T-helper 2 cell (primary cell): ENCODE measurements at places on chromosomes 16 and 17.

DNA sequence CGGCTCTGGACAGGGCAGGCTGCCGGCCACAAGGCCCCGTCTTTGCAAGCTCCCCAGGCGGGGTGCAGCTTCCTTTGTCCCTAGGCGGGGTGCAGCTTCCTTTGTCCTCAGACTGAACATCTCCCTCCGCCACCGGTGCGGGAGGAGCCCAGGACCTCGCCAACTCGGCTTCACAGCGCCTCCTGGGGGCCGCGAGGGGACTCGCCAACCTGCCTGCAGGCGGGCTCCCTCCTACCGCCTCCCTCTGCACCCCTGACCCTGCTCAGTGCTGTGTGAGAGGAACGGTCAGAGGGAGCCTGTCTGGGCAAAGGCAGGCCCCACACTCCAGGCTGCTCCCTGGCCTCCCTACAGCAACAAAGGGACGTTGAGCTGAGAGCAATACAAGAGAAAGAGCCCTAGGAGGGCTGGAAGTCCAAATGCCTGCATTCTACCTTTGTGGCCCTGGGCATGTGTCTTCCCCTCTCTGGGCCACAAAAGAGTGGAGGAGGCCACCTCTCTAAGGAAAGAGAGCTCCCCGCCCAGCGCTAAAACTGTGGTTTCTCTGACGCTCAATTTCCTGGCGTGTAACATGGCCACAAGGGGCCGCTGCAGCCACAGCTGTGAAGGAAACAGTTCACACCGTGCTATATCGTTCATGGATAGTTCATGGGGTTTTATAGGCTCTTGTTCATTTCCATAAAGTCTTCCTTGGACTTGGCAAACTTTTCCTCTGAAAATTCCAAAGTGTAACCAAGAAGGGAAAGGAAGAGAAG, 20.9 kb upstream of the KRT19 start:
- peak; percentile 85 for DNase-seq

DNA sequence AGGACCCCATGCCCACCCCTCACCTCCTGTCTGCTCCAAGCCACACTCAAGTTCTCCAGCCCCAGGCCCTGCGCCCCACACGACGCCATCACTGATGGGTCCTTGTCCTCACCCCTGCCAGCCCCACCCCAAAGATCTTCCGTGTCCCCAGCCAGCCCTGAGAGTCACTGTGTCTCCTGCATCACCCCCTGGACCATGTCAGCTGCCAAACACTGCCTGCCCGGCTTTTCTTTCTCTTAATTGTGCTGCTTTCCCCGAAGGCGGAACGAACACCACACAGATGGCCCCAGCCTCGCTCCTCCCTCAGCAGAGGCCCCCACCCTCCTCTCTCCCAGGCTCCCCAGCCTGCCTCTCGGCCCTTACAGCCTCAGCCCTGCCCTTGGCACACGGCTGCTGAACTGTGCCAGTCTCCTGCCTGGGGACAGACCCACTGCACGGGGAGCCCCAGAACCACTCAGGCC, 4.8 kb upstream of the GAA start:
- DNase-seq: no peak

DNA sequence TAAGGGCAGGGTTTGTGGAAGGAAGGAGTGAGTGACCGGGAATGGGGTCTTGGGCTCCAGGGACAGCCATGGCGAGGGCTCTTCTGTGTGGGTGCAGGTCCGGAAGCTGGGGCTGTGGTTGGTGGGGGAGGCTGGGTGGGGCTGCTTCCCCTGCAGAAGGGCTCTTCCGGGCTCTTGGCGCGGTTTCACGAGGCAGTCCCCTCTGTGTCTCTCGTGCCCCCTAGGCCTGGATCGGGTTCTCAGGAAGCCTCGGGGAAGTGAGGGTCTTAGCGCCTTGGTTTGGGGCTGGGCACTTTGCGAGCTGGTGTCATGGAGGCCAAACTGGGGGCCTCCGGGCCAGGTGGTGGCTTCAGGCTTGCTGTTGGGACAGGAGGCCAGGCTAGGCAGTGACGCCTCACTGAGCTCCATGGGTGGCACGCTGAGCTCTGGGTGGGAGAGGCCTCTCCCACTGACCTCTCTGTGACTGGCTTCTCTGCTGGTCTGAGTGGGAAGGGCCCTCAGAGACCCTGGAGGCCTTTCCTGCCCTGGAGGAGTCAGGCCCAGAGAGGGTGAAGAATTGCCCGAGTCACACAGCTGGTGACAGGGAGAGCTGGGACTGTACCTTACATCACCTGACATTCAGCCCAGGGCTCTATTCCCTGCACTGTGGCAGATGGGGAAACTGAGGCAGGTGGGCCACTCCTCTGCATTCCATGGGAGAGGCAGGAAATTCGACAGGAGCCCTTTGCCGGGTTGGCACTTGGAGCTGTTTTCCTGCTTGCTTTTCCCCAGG, 8.2 kb downstream of the ADCY7 start:
- DNase-seq: peak; percentile 19

DNA sequence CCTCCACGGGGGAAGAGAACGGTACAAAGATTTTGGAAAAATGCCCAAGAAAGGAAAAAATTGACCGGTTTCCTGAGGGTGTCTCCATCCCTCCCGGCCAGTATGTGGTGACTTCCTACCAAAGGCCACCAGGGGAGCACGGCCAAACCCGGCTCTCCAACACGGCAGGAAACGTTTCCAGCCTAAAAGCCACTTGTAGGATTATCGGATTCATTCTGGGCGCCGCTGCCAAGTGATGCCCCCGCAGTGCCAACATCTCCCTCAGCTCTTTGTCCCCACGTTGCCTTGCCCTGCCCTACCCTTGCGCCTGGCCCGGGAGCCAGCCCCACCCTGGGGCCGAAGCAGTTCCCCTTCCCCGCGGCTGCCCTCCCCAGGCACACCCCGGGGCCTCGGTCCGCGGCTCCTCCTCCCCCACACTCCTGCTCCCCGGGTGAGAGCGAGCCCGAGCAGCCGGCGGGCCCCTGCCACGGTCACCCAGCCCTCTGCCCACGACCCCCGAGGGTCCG, 688 bp downstream of the CRK start:
- no peak for DNase-seq

DNA sequence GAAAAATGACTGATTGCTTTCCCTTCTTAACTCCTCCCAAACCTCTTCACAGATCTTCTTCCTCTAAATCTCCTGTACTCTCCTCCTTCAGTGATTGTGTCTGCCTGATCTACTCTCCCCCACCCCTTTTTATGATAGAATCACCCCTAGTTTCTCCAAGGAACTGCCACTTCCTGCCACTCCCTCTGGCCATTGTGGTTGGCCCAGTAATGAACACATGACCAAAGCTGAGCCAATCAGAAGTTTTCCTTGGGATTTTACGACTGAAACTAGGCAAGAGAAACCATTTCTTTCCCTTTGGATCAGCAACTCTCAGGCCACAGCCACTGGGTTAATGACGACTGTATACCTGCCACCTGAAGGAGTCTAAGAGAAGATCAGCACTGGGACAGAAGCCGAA, 15.9 kb downstream of the IRX3 start:
- no peak for DNase-seq

- DNase-seq: no peak
Observed at GRCh38 chr17:34151102-34151501, 104.0 kb upstream of the CCL2 start.

DNA sequence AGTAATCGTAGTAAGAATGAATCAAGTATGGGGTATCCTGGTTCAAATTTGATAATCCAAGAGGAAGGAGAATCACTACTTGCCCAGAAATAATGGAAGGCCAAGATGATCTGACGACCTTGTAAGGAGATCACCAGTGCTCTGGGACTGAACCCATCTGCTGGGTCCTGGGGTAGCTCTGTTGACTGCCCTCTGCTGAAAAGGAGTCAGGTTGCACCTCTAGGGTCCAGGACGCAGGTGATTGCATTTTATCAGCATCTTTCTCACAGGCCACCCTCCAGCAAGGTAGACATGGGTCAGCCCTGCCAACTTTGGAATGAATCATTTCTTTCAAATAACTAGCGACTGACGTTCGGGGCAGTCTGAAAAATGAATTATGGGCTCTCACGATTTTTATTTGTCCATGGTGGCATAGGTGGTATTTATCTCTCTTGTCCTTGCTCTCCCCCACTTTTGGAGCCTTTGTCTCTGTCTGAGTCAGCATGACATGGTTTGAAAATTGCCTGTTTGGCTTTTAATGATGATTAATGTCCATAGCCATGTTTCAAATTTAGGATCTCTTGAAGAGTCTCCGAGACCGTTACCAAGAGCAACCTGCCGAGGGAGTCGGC, 163.7 kb downstream of the MSI2 start:
- DNase-seq: no peak

- DNase-seq: no peak
Observed at GRCh38 chr17:39016193-39017153, 49.3 kb upstream of the FBXO47 start.

DNA sequence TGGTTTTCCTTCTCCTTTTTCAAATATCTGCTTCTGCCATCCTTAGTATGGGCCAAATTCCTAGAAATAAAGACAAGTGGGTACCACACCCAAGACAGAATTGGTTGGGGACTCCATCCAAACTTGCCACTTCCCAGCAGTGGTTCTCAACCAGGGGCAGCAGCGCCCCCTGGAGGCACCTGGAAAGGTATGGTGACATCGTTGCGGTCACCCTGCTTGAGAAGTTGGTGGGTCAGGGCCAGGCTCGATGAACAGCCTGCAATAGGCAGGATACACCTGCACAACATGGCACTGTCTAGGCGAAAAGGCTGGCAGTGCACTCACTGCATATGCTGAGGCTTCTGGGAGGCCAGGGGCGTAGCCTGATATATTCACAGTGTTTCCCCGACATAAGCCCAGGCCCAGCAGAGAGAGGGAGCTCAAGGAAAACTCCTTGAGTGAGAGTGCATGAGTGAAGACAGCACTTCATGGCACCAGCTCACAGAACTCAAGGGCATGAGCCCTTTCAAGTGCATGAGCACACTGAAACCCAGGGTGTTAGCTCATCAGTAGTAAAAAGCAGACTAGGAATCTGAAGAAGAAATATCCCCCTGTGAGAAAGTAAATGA, 57.7 kb downstream of the CMC2 start:
- peak; percentile 40 for DNase-seq

- DNase-seq: no peak
Observed at GRCh38 chr17:49457564-49458535, 37.2 kb upstream of the NGFR start.

DNA sequence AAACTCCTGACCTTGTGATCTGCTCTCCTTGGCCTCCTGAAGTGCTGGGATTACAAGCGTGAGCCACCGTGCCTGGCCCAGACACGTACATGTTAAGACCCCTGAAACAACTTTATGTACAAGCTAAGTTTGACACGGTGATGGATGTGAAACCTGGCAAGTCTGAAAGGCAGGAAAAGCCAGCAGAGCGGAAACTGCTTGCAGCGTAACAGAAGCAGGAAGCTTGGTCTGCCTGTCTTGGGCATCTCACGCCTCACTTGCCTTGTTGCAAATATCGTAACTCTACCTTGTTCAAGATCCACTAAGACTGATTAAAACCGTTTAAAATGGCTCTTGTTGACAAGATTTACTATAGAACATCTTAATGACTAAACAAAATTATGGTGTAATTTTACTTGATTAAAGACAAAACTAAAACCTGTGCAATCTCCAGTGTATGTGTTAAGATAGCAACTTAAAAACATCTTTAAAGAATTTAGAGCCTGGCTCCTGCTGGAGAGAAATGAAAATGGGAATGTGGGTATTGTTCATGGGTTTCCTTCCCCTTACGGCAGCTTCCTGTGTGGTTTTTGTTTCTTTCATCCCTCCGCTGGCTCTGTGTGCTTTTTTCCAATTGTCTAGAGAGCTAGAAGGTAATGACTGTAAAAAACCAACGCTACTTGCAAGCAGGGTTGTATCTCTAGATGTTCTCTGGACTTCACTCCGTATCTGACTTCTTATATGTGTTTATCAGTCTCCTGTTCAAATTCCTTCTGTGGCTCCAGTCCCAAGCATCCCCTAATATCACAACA, 477.6 kb downstream of the XYLT1 start:
- DNase-seq: no peak

GRCh38 chr16:24838554-24839266, 7.1 kb upstream of the SLC5A11 start:
- DNase-seq: no peak

- no peak for DNase-seq
Observed at GRCh38 chr16:87236516-87237115, 80.6 kb downstream of the C16orf95 start.

DNA sequence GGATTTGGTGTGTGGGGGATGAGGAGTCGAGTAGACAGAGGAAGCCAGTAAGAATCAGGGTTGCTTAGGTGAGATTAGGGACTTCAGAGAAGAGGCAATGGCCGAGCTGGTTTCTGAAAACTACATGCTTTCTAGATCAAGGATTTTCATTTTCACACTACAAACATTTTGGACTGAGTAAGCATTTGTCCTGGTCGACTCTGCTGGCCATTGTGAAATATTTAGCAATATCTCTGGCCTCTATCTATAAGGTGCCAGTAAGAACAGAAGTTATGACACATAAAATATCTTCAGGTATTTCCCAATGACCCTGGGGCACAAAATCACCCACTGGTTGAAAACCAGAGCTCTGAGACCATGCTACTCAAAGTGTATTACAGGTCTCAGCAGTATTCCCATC, 1275.1 kb upstream of the CDH8 start:
- no peak for DNase-seq
